Mucosa of descending colon (tissue), 3 donors: ENCODE measurements at places on chromosomes 7 and 10. TPM values are rescaled to one million over a fixed set of nuclear protein-coding genes. Genes with fewer than 3 reads are reported as not detected.

The ZNF467 gene
- total RNA-seq: 19.5 TPM

DNA sequence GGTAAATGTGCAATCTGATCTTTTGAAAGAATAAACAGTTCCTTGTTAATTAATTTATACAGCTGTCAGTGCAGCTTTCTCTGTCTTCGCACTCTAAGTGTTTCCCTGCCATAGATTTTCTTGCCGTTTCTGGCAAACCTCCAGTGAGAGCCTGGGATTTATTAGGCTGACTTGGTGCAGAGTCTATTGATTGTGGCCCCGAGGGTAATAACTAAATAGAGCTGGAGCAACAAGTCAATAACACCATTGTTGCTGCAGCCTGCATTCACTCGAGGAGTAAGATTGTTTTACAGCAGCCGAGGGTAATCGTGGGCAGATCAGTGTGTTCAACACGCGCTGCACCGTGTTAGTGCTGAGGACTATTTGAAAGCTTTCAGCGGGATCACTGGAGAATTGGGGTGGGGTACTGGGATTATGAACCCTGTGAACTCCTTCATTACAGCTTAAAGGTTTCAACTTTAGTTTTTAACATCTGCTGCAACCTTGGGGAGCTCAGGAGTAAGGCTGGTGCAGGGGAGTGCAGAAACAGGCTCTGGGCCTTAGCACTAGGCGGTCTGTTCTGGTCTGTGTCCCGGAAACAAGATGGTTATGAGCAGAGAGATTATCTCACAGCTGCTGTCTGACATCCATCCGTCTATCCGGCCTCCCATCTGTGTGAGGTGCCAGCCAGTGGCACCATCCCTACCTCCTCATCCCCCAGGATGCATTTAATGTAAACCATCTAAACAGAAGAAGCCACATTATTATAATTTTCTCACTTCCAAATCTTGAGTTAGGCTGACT is 174.0 kb upstream of the TCF7L2 start:
- DNase-seq: no peak

DNA sequence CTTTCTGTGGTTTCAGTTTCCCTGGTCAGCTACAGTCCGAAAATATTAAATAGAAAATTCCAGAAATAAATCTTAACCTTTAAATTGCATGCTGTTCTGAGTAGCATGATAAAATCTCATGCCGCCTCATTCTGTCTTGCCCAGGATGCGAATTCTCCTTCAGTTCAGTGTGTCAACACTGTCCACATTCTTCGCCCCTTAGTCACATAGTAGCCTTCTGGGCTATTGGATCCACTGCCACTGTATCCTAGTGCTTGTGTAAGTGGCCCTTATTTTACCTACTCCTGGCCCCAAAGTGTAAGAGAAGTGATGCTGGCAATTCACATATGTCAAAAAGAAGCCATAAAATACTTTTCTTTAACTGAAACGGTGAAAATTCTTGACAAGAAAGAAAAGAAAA is 129.6 kb downstream of the ZWINT start:
- no peak for DNase-seq

The NUDT5 gene
- total RNA-seq: 44.7 TPM

- no peak for DNase-seq
These were observed 257.2 kb downstream of the CTNNA3 start for GRCh38 chr10:67438605-67439304.

The PTPRZ1 gene
- 0.49 TPM for total RNA-seq
